Hindlimb muscle (tissue), 1 donor: ENCODE measurements at places on chromosomes 12 and 14. TPM values are rescaled to one million over a fixed set of nuclear protein-coding genes. Genes with fewer than 3 reads are reported as not detected.
A peak's percentile ranks its signal among the peaks of the same experiment; 100 is the strongest.

DNA sequence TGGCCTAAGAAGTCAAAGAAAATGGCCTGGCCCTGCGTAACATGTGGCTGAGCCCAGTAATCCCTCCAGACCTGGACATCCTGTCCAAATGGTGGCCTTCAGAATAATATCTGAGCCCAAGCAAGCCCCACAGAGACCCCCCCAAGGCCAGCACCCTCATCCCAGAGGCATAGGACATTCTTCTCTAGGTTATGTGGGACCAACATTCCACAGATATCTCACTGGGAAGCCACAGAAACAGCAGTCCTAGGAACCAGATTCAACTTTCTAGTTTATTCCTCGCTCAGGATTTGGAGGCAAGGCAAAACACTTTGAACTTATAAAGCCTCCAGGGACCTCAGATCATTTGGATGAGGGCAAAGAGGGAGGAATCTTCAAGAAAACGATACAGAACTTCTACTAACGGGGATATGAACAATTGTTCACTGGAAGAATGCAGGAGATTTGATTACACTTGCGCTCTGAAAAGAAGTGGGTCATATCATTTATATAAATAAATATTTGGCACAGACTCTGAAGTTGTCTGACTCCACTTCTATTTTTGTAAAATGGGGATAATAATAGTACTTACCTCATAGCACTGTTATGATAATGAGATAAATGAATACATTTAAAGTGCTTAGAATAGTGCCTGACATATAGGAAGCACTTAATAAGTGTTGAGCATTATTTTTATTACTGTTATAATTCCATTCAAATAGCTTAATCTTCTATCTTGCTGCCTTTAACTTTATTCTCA is 171.5 kb downstream of the NUAK1 start:
- no peak for DNase-seq

DNA sequence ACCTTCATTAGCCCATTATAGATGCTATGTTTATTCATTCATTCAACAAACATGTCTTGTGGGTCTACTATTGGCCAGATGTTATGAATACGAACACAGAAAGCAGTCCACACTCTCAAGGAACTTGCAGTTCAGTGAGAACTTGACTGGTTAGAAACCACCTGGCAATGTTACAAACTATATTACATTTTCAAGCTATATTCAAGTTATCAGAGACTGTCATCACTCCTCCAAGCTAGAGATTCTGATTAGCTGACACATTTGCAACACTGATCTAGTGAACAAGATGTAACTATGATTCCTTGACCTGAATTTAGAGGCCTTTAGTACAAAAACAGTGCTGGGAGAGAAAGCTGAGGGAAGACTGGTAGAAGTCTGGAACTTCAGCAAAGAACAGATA is 170.7 kb upstream of the EEA1 start:
- DNase-seq = no peak

- no peak for DNase-seq
Observed at GRCh38 chr14:101721111-101721510, 40.4 kb upstream of the PPP2R5C start.

- no peak for DNase-seq
Observed at GRCh38 chr12:40583743-40584142, 108.5 kb upstream of the CNTN1 start.

The RILPL1 gene
- polyA plus RNA-seq = 31.1 TPM

The CCDC38 gene
- polyA plus RNA-seq = not detected

DNA sequence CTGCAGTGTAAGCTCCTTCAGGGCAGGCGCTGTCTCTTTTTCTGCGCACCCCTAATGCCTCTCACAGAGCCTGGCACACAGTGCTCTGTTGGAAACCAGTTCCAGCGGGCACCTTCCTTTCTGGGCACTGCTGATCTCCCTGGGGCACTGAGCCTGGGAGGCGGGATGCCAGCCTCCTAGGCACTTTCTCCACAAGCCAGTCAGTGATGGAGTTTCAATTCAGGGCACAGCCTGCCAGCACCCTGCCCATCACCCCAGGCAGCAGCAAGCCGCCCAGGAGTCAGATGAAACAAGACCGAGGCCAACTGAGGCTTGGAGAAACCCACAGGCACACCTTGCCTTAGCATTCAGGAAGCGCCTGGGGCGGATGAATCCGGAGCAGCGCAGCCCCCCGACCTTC is 5.7 kb upstream of the CTDSP2 start:
- DNase-seq = no peak

DNA sequence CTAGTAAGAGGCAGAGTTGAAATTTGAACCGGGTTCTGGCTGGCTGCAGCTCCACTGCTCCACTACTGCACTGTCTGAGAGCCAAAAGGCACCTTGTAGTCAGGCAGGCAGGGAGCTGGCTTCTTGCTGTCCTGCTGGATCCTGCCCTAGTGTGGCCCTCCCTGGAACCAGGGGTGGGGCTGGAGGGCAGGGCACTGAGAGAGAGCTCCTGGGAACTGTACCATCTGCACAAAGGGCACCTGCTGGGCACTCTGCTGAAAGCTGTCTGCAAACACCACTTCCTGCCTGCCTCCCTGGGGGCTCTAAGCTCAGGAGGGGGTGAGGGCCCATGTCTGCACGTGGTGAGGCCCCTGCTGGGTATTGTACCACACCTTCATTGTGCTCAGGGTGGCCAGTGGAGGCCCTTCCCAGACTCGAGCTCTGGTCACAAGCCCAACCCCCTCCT is 19.0 kb upstream of the TCL1B start:
- DNase-seq = no peak

DNA sequence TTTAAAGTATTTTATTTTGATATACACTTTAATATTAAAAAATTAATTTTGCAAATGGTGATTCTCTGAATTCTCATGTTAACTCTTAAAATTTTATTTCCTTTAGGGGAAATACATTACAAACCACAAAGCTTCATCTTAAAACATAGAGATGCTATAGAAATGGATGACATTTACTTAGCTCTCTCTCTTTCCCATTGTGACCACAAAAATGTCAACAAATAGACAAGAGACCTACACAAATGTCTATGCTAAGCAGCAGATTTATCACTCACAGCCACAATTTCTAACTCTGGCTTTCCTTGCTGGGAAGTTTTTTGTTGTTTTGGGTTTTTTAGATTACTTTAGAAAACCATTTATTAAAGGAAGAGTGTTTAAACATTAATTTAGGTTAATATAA is 19.9 kb upstream of the PHC1 start:
- DNase-seq = no peak

- no peak for DNase-seq
Observed at GRCh38 chr14:68819260-68819691, 26.4 kb upstream of the ZFP36L1 start.

The ATL1 gene
- 4.4 TPM for polyA plus RNA-seq

DNA sequence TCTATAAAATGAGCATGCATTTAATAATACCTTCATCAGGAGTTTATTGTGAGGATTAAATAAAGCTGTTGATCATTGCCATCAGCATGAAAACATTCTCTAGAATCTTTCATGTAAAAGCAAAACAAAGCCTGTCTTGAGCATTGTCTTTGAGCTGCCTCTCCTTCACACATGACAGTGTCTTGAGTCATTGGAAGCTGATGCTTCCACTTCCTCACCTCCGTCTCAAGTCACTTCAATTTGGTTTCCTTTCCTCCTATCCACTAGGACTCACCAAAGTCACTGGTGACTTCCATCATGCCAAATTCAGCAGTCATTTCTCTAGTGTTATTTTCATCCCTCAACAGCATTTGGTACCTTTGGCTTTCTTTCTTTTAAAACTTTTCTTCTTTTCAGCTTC is 31.6 kb upstream of the MYBPC1 start:
- no peak for DNase-seq

GRCh38 chr14:57085801-57086200 is 182.9 kb downstream of the EXOC5 start:
- no peak for DNase-seq

GRCh38 chr12:15526033-15526432 is 203.7 kb downstream of the PTPRO start:
- DNase-seq = no peak

The HOXC10 gene
- polyA plus RNA-seq = 57.9 TPM

- no peak for DNase-seq
Observed at GRCh38 chr14:77151245-77151644, 9.7 kb upstream of the ZDHHC22 start.

- DNase-seq = peak; percentile 77
Observed at GRCh38 chr12:110100315-110100970, 23.7 kb upstream of the IFT81 start.

GRCh38 chr14:20262642-20263128 is 23.6 kb downstream of the OR11H4 start:
- no peak for DNase-seq

DNA sequence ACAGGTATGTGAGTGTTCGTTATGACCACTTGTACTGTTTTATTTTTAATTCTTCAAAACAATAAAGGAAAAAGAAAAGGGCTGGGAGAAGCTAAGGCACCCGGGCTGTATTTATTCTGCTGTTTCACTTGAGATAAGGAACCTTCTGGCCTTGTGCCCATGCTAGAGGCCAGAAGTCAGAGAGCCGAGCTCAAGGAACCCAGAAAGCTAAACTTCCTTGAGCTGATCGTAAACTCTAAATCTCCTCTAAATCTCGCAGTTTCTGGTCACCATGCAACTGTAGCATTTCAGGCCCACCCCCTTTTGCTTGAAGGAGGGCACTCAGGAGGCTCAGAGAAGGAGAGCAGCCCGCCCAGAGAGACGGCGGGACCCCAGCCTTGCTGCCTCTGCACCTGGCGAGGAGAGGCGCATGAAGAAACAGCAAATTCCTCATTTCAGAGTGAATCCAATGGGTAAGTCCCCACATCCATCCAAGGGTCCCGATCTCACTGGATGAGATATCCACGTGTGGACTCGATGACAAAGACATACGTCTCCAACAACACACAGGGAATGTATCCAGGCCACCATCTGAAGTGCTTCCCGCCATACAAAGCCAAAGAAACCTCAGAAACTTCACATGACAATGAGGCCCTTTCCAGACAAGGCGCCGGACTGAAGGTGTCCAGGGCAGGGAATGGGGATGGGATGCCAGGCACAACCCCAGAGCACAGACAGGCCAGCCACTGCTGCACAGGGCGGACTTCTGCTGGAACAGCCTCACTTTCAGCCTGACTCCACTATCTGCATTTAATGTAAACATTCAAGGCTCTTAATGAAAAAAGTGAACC is 14.6 kb downstream of the CCDC88C start:
- DNase-seq = no peak

GRCh38 chr14:20493634-20494033 is 11.7 kb upstream of the RNASE10 start:
- no peak for DNase-seq

- DNase-seq = no peak
Observed at GRCh38 chr12:10395390-10395998, 5.7 kb upstream of the KLRK1 start.

The RNFT2 gene
- 1.1 TPM for polyA plus RNA-seq

- no peak for DNase-seq
Observed at GRCh38 chr14:75365116-75365515, 62.7 kb upstream of the JDP2 start.

DNA sequence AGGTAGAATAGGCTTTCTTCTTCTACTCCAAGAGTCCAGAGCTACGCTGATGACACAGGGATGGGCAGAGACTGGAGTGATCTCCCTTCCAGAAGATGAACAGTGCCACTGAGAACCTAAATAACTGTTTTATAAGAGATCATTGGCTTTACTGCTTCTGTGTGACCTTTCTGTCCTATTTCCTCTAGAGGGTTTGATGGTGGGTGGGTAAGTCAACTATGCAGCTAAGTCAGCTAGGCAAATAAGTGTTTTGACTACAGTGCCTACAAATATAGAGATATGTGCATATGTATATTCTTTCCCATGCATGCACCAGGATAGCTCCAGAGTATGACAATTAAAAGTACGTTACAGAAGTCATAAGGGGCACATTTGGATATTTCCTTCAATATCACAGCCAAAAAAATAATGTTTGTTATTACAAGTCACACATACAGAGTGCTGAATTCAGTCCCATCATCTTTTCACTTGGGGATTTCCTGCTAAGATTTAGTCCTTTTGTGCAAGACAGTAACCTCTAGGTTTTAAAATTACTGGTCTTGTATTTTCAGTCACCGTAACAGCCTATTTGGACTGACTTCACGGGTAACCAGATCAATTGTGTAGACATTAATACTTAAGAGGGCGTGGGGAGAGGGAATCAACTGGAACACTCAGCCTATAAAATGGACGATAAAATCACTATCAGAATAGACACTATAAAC is 412.6 kb upstream of the SOX5 start:
- DNase-seq = no peak

DNA sequence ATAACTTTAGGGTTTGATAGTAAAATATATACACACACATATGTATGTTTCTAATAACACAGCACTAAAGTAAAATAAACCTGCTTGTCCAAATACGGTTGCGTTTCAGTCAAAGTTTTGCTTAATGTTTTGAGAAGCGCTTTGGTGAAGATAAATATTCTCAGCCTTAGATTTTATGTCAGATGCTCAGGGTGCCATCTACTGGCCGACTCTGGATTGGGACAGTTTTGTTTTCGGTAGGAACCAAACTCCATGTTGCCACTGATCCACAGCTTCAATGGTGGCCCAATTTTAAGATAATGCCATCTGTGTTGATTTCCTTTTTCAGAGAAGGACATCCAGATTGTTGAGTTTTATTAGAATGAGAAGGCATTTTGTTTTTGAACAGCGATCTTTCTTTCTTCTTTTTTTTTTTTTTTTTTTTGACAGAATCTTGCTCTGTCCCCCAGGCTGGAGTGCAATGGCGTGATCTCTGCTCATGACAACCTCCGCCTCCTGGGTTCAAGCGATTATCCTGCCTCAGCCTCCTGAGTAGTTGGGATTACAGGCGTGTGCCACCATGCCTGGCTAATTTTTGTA is 43.1 kb downstream of the LLPH start:
- peak; percentile 69 for DNase-seq

DNA sequence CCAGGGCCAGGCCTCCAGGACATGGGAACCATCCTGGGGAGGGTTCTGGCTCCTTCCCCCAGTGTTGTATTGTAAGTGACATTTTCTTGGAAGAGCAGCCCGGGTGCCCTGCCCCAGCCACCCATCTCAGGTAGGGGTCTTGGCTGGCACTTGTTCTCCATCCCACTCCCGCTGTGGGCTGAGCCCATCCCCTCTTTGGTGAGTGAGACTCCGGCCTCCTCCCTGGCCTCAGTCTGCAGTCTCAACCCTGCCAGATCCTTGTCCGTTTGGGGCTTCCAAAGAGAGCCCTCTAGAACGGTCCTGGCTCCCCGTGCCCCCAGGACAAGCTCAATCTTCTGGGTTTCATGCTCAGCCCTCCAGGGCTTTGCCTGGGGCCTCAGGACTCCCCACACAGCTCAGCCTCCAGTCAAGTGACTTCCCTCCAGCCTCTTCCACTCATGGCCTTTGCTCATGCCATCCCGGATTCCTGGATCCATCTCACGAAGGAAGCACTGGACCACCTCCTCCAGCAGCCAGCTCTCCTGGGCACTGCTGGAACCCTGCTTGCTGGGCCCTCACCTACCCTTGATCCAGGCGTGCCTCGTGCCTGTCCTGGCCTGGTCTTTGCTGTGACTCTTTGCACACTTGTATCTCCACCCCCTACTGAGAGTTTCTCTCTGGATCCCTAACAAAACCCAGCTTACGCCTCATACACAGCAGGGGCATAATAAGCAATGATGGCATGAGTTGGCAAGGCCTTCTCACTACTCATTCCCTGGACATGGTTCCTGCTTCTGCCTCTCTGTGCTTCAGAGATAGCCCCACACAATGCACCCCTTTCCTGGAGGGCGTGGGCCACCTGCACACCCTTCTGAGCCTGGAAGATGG is 297.4 kb upstream of the RTL1 start:
- DNase-seq = no peak

- peak; percentile 62 for DNase-seq
Observed at GRCh38 chr12:3076730-3077571, at the start of gene TSPAN9. Gene TSPAN9, plus strand, starts transcription at chr12:3077379. Its CDS starts 123,815 bp downstream, at chr12:3201194.

The MMP14 gene
- polyA plus RNA-seq = 148 TPM

The ZFYVE26 gene
- polyA plus RNA-seq = 17.8 TPM
